ENCODE measurements at places on chromosomes 7 and 10. TPM values are rescaled to one million over a fixed set of nuclear protein-coding genes. Genes with fewer than 3 reads are reported as not detected.

Gene GARIN1A
- 0.29 TPM for total RNA-seq

Gene SPDYE6
- total RNA-seq: not detected

Gene PYROXD2
- total RNA-seq: 4.2 TPM

DNA sequence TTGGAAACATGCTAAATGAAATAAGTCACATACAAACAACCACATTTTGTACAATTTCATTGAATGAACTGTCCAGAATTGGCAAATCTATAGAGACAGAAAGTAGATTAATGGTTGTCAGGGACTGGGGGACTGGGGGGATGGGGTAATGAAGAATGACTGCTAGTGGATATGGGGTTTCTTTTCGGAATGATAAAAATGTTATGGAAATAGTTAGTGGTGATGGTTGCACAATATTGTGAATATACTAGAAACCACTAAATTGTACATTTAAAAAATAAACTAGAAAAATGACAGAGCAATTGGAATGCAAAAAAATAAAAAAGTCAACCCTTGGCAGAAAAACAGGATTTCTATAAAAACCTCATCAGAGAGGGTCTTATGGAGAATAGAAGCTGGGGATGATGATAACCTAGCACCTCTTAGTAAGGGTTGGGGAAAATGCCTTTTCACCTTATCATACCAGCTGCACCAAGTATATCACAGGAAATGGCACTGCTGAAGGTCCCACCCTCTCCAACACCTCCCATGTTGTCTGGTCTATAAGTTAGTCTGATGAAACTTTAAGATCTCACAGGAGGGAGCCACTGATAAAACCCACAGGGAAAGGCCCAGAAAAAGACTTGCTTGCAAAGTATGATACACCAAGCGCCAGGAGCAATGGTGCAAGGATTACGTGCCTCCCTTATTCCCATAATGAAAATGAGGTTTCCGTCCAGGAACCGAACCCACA is 23.1 kb upstream of the JAZF1 start:
- no peak overlapping the region for H3K27ac ChIP-seq
- DNase-seq: no peak
- H3K36me3 ChIP-seq: no peaks in the 10 kb centered on the region
- H3K27me3 ChIP-seq: no peaks in the 10 kb centered on the region
- H3K4me1 ChIP-seq: no peaks in the 10 kb centered on the region

DNA sequence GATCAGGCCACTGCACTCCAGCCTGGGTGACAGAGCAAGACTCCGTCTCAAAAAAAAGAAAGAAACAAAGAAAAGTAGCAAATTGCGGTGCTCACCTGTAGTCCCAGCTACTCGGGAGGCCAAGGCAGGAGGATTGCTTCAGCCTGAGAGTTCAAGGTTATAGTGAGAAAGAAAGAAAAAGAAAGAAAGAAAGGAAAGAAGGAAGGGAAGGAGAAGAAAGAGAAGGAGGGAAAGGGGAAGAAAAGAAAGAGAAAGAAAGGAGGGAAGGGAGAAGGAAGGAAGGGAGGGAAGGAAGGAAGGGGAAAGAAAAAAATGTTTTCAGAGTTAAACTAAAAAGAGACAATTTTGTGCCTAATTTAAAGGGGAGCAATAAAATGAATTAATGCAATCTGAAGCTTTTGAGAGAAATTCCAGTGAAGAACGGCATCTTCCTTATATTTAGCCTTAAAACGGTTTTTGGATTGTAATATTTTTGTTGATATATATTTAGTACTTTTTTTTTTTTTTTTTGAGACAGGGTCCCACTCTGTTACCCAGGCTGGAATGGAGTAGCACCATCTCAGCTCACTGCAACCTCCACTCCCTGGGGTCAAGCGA is 47.4 kb upstream of the RSBN1L start:
- H3K27me3 ChIP-seq: no peaks in the 10 kb centered on the region
- H3K27ac ChIP-seq: no peak overlapping the region
- H3K4me1 ChIP-seq: no peaks in the 10 kb centered on the region
- H3K4me3 ChIP-seq: no peak overlapping the region
- DNase-seq: no peak
- peaks cover 13% of the 10 kb centered on the region for H3K36me3 ChIP-seq

- no peak overlapping the region for H3K27ac ChIP-seq
- H3K4me3 ChIP-seq: no peak overlapping the region
- H3K36me3 ChIP-seq: no peaks in the 10 kb centered on the region
- no peaks in the 10 kb centered on the region for H3K4me1 ChIP-seq
- H3K27me3 ChIP-seq: no peaks in the 10 kb centered on the region
These were observed 125.7 kb downstream of the BICC1 start for GRCh38 chr10:58638388-58638787.

Gene EN2
- total RNA-seq: not detected

DNA sequence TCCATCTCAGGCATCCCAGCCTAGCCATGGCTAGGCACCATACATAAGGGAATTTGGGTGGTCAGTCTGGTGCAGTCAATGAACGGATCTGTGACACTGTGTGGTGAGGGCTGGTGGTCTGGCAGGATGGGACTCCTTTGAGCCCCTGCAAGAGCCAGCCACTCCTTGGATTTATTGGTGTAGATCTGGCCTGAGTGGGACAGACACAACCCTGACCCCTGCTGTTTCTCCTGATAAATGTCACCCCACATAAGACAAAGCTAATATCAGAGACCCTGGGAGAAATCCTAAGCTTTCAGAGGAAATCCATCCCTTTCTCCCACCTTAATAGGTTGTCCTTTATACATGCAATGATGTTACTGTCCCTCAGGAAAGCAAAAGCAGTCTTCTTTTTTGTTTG is 2.3 kb downstream of the FBXO24 start:
- DNase-seq: no peak
- no peaks in the 10 kb centered on the region for H3K27me3 ChIP-seq
- H3K36me3 ChIP-seq: no peaks in the 10 kb centered on the region

DNA sequence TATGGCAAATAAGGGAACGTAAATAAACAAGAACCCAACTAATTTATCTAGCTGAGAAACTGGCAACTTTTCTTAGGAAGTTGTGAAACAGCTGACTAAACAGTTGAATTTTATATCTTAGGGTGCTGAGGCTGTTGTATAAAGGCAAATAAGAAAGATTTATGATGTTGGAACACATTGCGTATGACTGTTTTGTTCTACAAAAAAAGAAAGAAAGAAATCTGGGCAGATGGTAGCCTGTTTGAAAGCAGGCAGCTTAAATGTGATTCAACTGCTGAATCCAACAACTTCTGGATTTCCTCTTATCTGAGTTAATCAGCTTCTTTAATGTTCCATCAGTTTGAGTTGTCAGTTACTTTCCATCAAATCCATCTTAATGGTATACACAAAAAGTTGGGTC is 214.5 kb downstream of the SNX13 start:
- H3K4me3 ChIP-seq: no peak overlapping the region
- H3K27me3 ChIP-seq: no peaks in the 10 kb centered on the region
- H3K4me1 ChIP-seq: no peaks in the 10 kb centered on the region
- H3K36me3 ChIP-seq: no peaks in the 10 kb centered on the region

Gene CTAGE8
- not detected for total RNA-seq

Gene SRRM3
- total RNA-seq: 17.4 TPM

Gene C10orf90
- not detected for total RNA-seq

DNA sequence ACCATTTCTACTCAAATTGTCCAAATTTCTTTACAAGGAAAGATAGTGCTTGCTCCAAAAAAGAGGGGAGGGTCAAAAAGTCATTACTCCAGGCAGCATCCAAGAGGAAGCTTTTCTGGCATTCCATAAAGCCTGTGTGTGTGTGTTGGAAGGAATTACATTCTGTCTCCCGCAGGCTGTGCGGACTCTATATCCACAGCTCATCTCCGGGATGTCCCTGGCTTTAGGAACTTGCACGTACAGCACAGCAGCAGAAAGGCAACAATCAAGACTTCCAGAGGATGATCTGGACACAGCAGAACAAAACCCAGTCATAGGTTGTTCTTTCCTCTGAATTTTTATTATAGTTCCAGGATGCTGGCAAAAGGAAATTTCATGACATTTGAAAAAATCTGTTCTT is 94.8 kb downstream of the ITIH5 start:
- no peaks in the 10 kb centered on the region for H3K36me3 ChIP-seq
- DNase-seq: no peak
- no peak overlapping the region for H3K4me3 ChIP-seq

GRCh38 chr7:104341546-104341945 is 13.1 kb downstream of the LHFPL3 start:
- no peaks in the 10 kb centered on the region for H3K27me3 ChIP-seq
- no peak overlapping the region for H3K27ac ChIP-seq
- H3K4me1 ChIP-seq: no peaks in the 10 kb centered on the region
- DNase-seq: no peak
- no peaks in the 10 kb centered on the region for H3K36me3 ChIP-seq
- H3K4me3 ChIP-seq: no peak overlapping the region

- H3K36me3 ChIP-seq: no peaks in the 10 kb centered on the region
- peak overlapping the region; percentile 19 for H3K4me3 ChIP-seq
- peak; percentile 67 for DNase-seq
These were observed 284.6 kb downstream of the KLF6 start for GRCh38 chr10:3500408-3500856.

- H3K4me1 ChIP-seq: no peaks in the 10 kb centered on the region
- H3K27ac ChIP-seq: no peak overlapping the region
- H3K4me3 ChIP-seq: no peak overlapping the region
- DNase-seq: no peak
- no peaks in the 10 kb centered on the region for H3K36me3 ChIP-seq
- H3K27me3 ChIP-seq: no peaks in the 10 kb centered on the region
These were observed 255.3 kb downstream of the CELF2 start for GRCh38 chr10:11272915-11273389.

DNA sequence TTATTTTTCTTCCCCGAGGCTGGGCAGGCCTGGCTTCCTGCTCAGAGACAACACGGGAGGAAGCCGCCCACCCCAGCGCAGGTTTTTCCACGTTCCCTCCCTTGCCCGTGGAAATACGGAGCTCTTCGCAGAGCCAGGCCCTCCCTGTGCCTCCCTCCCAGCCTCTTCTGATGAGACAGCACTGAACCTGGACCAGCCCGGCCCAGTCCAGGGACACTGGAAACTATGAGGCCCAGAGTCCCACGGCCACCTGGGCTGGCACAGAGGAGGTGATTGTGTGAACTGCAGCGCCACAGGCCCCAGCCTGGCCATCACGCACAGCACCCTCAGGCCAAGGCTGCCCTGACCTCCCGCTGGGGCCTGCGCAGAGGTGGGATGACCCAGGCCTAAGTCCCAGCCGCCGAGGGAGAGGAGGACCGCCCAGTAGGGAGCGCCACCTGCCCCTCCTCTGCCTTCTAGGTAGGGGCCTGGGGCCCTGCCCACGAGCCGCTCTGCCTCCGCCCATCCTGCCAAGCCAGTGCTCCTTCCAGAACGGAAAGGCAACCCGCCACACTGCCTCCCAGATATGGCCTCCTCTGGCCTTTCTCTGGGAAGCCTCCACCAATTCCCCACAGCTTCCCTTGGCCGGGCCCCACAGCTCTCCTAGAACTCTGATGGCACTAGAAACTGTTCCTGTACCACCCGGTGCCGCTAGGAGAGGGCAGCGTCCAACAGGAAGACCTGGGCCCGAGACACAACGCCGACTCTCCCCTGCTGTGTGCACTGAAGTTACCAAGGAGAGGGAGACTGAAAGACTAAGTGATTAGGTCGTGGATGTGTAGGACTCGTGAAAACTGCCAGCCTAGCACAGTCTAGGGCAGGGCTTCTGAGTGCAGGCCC is 57.2 kb downstream of the PROSER2 start:
- no peak overlapping the region for H3K27ac ChIP-seq
- H3K36me3 ChIP-seq: no peaks in the 10 kb centered on the region
- peak; percentile 76 for DNase-seq
- H3K4me1 ChIP-seq: peaks cover 6% of the 10 kb centered on the region

- no peak overlapping the region for H3K4me3 ChIP-seq
- H3K36me3 ChIP-seq: no peaks in the 10 kb centered on the region
- no peaks in the 10 kb centered on the region for H3K27me3 ChIP-seq
- H3K4me1 ChIP-seq: no peaks in the 10 kb centered on the region
These were observed 70.6 kb upstream of the ARID5B start for GRCh38 chr10:61830846-61831273.

DNA sequence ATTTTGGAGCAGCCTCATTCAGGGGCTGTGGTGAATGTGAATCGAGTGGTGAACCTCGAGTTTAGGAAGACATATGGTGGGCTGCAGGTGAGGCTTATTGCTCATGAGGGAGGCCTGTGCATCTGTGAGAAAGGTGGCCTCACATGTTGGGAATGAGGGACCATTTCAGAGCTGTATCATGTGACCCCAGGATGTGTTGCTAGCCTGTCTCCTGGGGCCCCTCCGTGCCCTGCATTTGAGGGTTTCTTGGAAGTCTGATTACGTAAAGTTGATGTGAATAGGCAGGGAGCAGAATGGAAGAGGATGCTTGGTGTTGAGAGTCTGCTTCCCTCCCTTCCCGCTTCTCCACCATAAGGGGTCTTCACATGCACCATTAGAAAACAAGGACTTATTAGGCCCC is 569.1 kb downstream of the LRMDA start:
- H3K27ac ChIP-seq: no peak overlapping the region
- no peaks in the 10 kb centered on the region for H3K36me3 ChIP-seq
- H3K4me3 ChIP-seq: no peak overlapping the region
- peaks cover 9% of the 10 kb centered on the region for H3K4me1 ChIP-seq
- DNase-seq: no peak

Gene STK31
- total RNA-seq: 0.32 TPM

GRCh38 chr7:111873326-111873646 is 311.0 kb upstream of the IMMP2L start:
- no peak for DNase-seq
- H3K4me1 ChIP-seq: peaks cover 2% of the 10 kb centered on the region
- no peak overlapping the region for H3K27ac ChIP-seq
- H3K27me3 ChIP-seq: no peaks in the 10 kb centered on the region
- no peaks in the 10 kb centered on the region for H3K36me3 ChIP-seq

GRCh38 chr10:114061789-114062188 is 18.1 kb downstream of the ADRB1 start:
- no peaks in the 10 kb centered on the region for H3K27me3 ChIP-seq
- DNase-seq: no peak
- no peak overlapping the region for H3K27ac ChIP-seq
- H3K4me3 ChIP-seq: no peak overlapping the region
- no peaks in the 10 kb centered on the region for H3K4me1 ChIP-seq

GRCh38 chr7:81330108-81330507 is 411.3 kb upstream of the SEMA3C start:
- H3K27me3 ChIP-seq: no peaks in the 10 kb centered on the region
- H3K36me3 ChIP-seq: no peaks in the 10 kb centered on the region
- H3K4me3 ChIP-seq: no peak overlapping the region

- no peaks in the 10 kb centered on the region for H3K27me3 ChIP-seq
- H3K27ac ChIP-seq: no peak overlapping the region
- H3K4me3 ChIP-seq: no peak overlapping the region
These were observed 64.8 kb downstream of the CD36 start for GRCh38 chr7:80703272-80703671.

- DNase-seq: no peak
- H3K27me3 ChIP-seq: no peaks in the 10 kb centered on the region
- no peak overlapping the region for H3K4me3 ChIP-seq
These were observed 71.3 kb downstream of the TACC2 start for GRCh38 chr10:122060250-122060649.

Gene C10orf67
- 0.11 TPM for total RNA-seq

DNA sequence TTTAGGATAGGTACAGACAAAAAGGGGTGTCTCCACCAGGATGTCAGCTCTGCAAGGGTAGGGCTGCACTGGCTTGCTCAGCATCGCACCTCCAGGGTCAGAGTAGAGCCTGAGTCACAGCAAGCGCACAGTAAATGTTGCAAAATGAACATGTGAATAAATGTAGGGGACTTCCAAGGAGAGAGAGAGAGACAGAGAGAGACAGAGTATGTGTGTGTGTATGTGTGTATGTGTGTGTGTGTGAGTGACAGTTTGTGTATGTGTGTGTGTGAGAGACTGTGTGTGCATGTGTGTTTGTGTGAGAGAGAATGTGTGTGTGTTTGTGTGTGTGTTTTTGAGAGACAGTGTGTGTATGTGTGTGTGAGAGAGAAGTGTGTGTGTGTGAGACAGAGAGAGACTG is 163.3 kb downstream of the RPS24 start:
- H3K36me3 ChIP-seq: no peaks in the 10 kb centered on the region
- no peak for DNase-seq
- peaks cover 7% of the 10 kb centered on the region for H3K4me1 ChIP-seq
- H3K27me3 ChIP-seq: no peaks in the 10 kb centered on the region
- no peak overlapping the region for H3K27ac ChIP-seq
